ENCODE measurements at places on chromosomes 6 and 20.

DNA sequence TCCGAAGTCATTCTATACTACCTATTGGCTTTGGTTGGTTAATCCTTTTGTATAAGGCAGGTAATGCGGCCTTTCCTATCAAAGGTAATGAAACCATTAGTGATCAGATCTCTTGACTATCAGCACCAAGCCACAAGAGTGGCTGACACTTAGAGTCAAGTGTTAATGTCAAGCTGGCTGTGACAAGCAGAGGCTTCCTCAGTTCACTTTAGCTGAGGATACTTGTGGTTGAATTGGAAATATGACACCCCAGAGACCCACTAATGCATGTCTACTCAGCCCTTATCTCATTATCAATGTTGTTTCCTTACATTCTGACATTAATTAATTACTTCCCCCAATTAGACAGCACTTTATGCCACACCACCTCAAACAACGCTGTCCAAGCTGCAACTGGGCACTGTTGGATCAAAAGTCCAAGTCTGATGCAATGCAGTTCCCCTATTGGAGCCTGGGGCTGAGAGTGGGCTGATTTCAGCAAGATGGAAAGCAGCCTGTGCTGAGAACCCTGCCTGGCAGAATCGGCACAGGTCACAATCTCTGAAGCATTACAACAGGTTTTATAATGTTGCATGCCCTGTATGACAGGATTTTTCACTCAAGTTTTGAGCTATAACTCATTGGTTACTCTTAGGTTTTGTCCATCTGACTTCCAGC lies 273.5 kb downstream of the COL12A1 start:
- DNase-seq = peak; percentile 35

GRCh38 chr20:1041845-1042390 lies 39.8 kb upstream of the RSPO4 start:
- no peak for DNase-seq

DNA sequence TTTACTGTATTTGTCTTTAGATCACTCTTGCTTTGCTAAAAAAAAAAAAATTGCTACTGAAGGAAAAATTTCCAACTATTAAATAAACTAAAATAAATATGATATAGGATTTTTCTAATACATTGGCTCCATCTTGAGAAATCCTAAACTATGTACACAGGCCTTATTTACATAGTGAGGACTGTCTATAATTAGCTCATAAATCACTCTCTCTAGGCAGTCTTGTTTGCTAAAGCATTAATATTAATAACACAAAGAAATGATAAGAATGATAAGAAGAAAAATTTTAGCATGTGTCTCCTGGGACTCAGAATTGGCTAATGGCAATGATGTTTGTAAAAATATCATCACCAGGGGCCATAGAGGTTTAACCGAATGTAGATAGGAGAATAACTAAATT lies 13.3 kb upstream of the CRYBG1 start:
- no peak for DNase-seq

- no peak for DNase-seq
These were observed 241.2 kb upstream of the ZFP64 start for GRCh38 chr20:52432740-52433139.

GRCh38 chr6:127737768-127738167 lies 160.8 kb downstream of the C6orf58 start:
- DNase-seq = no peak

- DNase-seq = no peak
These were observed 13.7 kb upstream of the CSE1L start for GRCh38 chr20:49032455-49032854.

DNA sequence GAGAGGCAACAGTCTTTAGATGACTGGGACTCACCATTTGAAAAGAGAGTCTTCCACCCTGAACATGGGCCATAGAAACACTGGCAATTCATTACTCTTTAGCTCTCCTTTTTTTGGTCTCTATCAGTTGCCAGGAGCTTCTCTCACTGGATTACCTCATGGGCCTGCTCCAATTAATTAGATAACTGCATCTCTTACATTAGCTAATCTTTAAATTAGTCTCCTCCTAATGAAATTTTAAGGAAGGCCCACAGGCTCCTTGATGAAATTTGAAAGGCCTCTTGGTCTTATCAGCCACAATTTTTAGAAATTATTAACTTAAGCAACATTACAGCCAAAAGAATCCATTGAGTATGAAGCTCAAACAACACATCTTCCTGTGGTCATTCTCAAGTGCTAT lies 184.4 kb downstream of the UNC5CL start:
- DNase-seq = no peak

GRCh38 chr20:7883309-7883708 lies 56.9 kb downstream of the HAO1 start:
- no peak for DNase-seq

DNA sequence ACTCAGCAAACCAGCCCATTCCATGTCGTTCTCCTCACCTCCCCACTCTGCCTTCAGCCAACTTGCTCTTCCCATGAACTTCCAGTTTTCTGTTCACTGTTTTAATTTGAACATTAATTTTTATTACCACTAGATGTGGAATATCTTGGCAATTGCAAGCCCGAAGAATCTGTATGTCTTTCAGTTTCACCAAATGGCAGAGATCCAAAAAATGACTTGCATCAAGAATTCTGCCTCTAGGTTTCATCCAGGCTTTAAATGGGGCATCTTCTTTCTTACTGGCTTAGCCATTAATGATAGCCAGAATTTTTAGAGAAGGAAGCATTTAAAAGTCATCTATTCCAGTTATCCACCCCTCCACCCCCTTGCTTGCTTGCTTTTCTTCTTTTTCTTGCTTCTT lies 39.0 kb downstream of the CAP2 start:
- DNase-seq = no peak

- no peak for DNase-seq
These were observed 50.0 kb downstream of the BPIFB1 start for GRCh38 chr20:33332905-33333456.

- DNase-seq = no peak
These were observed 70.6 kb downstream of the NRN1 start for GRCh38 chr6:5936140-5936539.

GRCh38 chr6:157235600-157236039 lies 87.7 kb downstream of the TMEM242 start:
- DNase-seq = no peak

DNA sequence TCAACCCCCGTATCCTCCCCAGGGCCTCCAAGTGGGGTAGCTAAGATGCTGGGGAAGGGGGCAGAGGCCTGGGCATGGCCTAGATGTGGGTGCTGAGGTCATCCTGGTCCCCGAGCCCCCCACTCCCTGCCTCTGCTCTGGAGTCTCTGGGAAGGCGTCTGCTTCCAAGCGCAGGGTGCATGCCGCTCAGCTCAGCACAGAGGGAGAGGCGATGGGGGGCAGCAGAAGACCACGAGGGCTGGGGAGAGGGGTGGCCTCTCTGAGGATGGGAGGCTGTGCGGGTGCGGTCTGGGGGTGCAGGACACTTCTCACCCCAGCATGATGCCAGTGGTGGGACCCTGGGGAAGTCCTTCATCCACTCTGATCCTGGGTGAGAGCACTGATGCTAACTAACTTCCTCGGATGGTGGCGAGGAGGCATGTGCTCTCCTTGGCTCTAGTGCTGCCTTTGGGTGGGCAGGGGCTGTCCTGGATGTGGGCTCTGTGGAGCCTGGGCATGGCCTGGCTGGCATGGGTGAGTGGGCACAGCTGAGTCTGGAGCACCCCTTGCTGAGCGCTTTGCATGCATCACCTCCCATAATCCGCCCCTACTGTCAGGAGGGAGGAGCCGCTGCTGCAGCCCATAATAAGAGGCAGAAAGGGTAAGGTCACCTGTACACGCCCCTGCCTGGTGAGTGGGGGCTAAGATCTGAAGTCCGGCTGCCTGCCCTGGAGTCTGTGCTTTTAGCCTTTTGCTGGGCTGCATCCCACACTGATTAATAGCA lies 34.7 kb downstream of the EFCAB8 start:
- DNase-seq = no peak

DNA sequence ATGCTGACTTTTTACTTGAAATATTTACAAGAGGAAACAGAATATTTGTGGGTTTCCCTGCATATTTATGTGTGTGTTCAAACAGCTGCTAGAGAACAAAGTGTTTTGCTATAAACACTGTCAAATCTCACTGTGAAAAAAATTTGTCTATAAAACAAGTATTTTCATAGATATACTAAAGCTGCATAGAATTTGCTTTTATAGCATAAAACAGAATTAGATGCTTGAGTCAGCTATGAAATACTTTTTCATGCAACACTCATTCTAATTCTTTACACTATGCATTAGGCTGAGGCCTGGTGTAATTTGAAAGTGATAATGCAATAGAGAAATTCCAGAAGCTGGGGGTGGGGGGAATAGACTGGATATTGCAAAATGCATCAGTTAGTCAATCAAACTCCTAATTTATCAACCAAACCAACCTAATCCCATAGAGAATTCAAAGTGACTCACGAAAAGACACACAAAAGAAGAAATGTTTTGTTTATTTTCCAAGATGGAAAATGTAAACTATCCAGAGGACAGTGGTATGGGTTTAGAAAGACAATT lies 148.2 kb downstream of the LAMA2 start:
- no peak for DNase-seq

GRCh38 chr20:43653966-43654365 lies 12.9 kb upstream of the MYBL2 start:
- no peak for DNase-seq

DNA sequence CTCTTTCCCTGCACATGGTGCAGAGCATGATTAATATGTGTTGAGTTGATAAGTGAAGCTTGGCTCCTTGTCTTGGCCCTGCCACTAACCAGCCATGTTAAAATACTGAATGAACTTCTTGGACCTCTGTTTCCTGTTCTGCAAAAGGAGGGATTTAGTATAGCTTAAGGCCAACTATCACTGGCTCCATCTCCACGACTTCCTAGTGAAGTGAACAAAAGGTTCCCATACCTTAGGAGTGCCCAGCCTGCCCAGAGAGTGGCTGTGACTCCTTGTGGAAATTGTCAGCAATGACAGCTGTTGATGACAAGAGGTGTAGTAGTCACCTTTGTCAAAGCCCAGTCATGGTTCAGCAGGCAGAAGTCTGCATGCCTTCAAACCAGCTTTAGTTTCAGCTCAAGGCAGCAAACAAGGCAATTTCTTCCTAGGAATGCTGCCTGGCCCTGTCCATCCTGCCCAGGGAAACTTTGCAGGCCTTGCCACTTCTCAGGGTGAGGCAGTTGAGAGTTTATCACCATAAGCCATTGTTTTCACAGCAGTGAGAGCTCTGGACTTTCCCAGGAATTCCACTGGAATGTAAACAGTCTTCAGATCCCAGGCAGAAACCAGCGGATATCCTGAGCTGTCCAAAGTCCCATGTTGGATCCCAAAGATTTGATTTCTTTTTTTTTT lies 169.7 kb upstream of the TNFAIP3 start:
- no peak for DNase-seq

DNA sequence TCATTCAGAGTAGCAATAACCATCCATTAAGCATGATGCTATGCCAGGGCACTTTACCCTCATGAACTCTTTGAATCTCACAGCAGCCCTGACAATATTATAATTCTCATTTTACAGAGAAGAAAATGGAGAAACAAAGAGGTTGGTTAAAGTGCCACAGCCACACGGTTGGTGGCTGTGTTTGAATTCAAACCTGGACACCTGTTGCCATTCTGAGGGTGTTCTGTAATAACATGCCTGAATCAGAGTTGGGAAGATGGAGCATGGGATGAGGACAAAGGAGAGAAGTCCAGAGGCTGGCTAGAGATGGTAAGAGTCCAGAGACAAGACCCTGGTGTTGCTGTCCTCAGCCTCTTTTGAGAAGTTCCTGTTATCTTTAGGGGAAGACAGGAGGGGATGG lies 127.7 kb downstream of the DHX35 start:
- DNase-seq = no peak

DNA sequence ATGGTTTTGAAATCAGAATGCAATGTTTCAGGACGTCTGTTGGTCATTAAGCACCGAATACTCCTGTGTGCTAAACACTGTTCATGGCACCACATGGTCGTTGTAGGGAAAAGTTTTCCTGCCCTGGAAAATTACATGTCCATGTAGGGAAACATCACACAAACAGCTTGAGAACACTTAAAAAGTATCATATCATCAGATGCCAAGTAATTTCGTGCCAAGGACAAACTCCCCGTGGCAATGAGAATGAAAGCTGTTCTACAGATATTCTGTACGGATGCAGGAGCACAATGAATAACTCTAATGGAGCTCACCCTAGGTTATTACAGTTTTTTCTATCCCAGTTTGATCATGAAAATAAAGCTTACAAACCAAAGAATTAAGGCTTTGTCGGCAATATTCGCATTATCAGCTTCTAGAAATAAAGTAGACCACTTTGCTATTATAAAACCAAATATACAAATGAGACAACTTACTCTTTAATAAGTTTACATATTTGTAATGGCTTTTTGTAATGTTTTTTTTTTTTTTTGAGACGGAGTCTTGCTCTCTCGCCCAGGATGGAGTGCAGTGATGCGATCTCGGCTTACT lies 4.6 kb upstream of the DST start:
- DNase-seq = no peak

DNA sequence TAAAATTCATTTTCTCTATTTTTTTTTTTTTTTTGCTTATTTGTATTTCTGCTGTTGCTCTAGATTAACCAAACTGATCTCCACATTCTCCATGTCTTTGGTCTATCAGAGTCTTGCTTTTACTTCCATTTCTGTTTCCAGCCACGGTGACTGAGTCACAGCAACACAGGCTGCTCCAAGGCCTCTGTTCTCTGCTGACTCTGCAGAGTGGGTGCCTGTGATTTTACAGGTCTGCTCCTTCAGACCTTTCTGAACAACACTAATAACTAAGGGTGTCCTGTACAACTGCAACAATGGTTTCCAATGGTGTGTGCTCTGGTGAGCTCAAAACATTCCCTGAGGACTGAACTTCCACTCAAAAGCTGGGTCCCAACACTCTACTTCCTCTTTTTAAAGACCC lies 102.3 kb upstream of the BMP2 start:
- DNase-seq = no peak

- DNase-seq = no peak
These were observed 30.3 kb downstream of the ZNF318 start for GRCh38 chr6:43339168-43339567.

GRCh38 chr6:54698974-54699373 lies 147.6 kb upstream of the FAM83B start:
- no peak for DNase-seq

- DNase-seq = no peak
These were observed at the start of gene OR12D2 for GRCh38 chr6:29395331-29395730. TSS of gene OR12D2 (plus strand) at chr6:29395631. CDS start at chr6:29396700, 1,069 bp downstream.

- DNase-seq = no peak
These were observed 86.8 kb downstream of the CLIC5 start for GRCh38 chr6:45928721-45929305.

DNA sequence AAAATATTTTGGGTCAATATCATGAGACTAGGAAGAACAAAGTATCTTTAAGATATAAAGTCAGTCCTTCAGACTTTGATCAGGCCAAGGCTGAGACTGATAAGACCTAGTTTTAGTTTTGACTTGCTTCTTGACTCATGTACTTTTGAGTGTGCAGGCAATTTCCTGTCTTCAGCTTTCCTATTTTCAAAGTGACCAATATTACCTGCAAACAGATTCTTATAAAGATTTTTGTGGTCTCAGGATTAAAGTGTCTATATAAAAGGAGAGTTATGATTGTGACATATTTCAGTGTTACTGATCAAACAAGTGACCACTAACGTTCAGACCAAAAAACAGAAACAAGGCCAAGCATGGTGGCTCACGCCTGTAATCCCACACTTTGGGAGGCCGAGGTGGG lies 36.0 kb upstream of the AKIRIN2 start:
- DNase-seq = no peak

Measured in NCI-H187 treated with DMSO at 0.1 percent for 48 hours (cell line).